ENCODE measurements at places on chromosomes 7 and 10.

- DNase-seq = peak; percentile 82
Measured at GRCh38 chr10:114258274-114258840, 19.3 kb downstream of the VWA2 start.

GRCh38 chr7:111223802-111224253 lies 132.9 kb downstream of the LRRN3 start:
- DNase-seq = peak; percentile 85

DNA sequence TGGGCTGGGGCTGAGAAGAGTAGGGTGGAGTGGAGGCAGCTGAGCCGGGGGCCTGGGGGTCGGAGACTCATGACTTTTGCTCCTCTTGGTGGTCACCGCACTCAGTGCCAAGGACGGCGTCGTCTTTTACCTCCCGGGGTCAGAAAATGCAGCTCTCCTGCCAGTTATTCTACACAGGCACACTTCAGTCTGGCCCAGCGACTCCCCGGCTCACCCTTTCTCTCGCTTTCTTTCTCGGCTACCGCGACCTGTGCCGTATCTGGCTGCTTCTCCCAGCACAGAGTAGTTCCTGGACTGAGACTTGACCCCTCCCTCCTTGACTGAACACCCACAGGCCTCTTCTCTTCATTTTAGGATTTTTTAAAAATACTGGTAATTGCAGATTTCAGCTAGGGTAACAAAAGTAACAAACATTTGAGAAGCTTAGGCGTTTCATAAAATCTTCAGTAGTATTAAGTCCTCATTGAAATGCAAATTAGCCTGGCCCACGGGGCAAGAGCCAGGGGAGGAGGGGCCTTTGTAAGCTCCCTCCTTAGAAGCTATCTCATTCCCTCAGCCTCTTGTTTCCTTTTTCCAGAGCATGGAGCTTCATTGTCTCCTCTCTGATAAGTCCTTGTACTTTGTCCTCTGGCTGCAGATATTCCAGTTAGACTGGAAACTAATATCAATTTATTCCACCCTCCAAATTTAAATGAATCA lies 1.1 kb upstream of the PRLHR start:
- DNase-seq = no peak

GRCh38 chr10:88090568-88091214 lies 227.3 kb downstream of the PTEN start:
- no peak for DNase-seq

GRCh38 chr7:90857603-90858002 lies 261.5 kb downstream of the CDK14 start:
- DNase-seq = no peak

DNA sequence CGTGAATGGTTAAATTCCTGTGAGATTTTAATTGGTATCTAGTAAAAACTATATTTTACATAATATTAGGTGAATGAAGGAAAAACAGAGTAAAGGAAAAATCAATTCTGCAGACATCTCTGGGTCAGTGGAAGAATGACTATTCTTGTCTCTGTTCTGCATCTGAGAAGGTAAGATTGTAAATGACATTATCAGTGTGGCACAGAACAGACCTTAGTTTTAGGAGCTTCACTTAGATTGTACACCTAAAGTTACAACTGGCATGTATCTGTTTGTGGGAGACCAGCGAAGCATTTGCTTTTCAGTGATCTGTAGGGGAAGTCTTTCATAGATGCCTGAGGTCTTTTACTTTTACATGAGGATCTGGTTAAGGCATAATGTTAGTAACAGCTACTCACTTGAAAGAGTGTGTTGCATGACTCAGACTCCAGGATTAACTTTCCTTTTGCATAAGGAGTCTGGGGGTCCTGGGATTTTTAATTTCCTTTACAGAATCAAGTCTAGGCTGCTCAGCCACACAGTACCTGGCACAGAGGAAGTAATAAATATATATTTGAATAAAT lies 56.2 kb downstream of the JMJD1C start:
- DNase-seq = no peak

DNA sequence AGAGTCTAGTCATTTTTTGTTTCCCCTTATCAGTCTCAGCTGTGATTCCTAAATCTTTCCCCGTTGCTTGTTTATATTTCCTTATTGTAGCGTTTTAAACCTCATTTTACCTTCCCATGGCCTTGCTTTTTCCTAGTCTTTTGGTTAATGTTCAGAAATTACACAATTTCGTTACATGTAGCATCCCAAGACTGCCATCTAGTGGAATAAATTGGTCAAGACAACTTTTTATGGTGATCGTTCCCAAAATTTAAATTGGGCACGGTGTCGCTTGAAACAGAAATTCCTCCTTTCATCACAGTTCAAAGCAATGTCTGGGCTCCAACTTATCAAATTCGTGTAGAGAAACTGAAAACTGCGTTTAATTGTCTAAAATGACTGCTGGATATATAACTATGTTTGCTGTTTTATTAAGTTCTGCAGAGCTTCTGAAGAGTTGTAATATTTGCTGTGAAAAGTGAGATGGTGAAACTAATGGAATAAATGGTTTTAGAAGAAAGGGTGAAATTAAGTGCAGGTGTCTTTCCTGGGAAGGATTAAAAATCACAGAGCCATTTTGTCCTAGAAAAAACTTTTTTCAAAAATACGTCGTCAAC lies 370.2 kb downstream of the PHF14 start:
- peak; percentile 67 for DNase-seq

DNA sequence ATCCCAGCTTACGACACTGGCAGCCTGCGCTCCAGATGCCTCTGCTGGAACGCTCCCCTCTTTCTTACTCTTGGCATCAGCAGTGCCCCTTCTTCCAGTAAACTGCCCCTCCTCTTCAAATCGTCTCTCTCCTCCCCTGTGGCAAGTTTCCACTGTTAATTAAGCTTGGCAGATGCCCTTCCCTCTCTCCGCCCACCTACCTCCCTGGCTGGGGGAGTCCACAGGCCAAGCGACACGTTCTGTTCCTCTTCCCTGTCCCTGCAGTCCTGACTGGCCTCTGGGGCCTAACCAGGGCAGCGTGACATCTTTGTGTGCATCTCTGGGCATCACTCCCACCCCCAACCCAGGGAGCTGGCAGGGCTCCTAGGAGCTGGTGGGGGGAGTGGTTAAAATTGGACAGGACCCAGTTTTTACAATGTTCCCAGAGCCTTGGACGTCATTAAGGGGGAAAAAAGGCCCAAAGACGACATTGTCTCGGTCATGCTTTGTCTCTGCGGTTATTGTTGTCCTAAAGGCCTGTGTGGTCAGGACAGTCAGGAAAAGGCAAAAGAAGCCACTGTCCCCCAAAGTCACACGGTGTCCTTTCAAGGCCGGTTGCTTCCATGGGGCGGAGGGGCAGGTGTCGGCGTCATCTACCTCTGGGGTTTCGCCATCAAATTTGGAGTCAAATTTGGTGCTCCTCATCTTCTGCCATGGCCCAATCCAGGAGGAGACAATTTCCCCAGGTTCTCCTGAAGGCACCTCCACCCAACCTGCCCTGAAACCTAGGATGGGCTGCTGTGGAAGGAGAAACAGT lies 54.2 kb downstream of the DLG5 start:
- no peak for DNase-seq

DNA sequence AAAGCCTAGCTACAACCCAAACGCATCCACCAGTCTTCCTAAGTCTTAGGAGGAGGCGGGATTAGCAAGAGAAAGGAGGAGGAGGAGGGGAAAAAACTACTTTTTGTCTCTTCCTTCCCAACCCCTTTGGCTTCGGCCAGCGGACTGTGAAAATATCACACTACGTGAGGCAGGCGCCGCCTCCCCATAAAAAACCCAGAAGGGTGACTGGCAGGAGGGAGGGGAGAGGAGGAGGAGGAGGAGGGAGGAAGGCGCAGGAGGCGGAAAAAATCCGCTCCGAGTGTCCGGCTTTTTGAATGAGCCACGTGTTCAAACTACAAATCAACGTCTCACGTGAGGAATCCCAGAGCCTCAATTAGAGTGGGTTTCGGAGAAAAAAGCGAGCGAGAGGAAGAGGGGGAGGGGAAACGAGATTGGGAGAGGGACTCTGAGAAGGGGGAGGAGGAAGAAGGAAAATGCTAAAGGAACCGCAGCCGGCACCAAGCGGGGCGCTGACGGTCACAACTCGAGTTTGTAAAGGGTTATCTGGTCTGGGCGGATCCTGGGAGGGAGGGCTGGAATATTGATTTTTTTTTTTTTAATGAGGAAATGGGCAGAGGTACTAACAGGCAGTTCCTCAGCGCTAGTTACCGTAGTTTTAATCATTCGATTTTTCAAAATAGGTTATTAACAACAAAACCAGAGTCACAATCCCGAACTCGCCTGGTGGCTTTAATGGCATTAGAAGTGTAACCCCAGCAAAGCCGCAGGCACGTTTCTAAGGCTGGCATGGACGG lies at the start of gene IGF2BP3:
Gene IGF2BP3 (minus strand): TSS at position 162 of the 776 bp plus-strand sequence. CDS start 381 bp downstream, outside the sequence.
- peak; percentile 23 for DNase-seq

GRCh38 chr7:154167051-154167450 lies 114.9 kb downstream of the DPP6 start:
- DNase-seq = no peak

GRCh38 chr7:131431289-131431688 lies 103.6 kb downstream of the MKLN1 start:
- no peak for DNase-seq

- DNase-seq = peak; percentile 31
Measured at GRCh38 chr10:70462349-70462984, 16.1 kb upstream of the PALD1 start.

DNA sequence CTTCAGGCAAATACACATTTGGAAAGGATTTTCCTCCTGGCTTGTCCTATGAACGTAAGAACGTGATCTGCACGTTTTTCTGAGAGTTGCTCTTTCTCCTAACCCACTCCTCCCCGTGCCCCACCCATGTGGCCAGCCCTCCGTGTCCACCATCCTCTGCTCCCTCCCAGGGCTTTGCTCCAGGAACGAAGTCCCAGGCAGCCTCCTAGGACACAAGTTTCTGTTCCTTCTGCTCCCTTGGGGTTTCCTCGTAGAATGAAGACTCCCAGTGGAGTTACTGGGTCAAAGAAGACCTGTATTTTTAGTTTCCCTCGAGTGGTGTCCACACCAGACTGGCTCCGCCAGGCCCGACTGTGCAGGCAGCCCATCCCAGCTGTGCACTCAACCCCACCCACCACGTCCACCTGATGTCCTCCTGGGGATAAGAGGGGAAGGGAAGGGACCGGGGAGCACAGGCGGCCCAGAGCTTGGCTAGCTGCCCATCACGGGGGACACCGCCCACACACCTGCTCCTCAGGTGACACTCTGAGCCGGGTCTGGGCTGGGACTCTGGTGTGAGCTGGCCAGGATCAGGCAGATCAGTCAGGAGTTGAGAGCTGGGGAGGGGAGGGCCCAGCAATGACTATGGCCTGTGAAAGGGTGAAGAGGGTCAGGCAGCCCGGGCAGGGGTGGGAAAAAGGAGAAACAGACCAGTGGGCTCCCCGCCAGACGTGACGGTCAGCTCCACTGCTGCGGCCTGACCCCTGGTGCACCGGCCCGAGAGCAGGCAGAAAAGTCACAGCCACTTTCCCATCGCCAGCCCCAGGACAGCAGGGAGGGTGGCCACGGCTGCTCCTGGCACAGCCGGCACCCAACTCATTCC lies 54.3 kb upstream of the PPP2R2D start:
- no peak for DNase-seq

GRCh38 chr10:76879116-76879913 lies 758.3 kb downstream of the KCNMA1 start:
- DNase-seq = no peak

GRCh38 chr10:80684259-80684658 lies 146.6 kb downstream of the SH2D4B start:
- peak; percentile 63 for DNase-seq

GRCh38 chr10:58660575-58661255 lies 148.0 kb downstream of the BICC1 start:
- DNase-seq = no peak

DNA sequence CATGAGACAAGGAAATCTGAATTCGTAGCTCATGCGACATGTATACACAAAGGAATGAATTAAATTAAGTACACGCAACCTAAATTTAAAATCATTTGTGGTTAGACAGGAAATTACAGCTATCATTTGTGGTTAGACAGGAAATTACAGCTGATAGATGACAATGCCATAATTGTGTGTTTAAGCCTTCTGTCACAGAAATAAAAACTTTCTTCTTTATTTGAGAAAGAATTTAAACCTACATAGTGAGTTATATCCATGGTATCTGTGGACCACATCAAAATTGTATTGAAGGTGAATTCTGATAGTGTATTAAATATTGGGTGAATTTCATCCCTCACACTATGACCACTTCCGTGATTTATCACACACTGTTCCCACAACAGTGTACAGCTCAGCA lies 362.9 kb downstream of the MAGI2 start:
- no peak for DNase-seq

GRCh38 chr7:23075571-23075970 lies 30.0 kb upstream of the KLHL7 start:
- DNase-seq = no peak

GRCh38 chr7:157739031-157739430 lies 402.2 kb downstream of the DNAJB6 start:
- DNase-seq = no peak

- DNase-seq = no peak
Measured at GRCh38 chr10:52701647-52702046, 70.9 kb downstream of the MBL2 start.

DNA sequence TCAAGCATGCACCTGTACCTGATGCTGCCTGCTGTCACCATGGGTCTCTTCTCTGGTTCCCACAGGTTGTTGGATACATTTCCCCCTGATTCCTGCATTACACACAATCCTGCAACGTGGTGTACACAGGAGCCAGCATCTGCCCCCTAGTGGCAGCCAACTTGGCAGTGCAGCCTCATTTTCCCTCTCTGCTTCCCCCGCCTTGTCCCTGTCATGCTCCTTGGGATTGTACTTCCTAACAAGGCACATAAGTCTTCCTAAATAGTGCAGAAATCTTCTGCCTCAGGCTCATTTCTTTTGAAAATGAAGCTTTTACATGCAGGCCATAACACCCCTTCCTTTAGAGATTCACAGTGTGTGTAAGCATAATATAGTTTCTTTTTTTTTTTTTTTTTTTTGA lies 387.5 kb downstream of the CCSER2 start:
- DNase-seq = peak; percentile 47

GRCh38 chr10:97319671-97320479 lies 804 bp downstream of the FRAT1 start:
- peak; percentile 73 for DNase-seq

DNA sequence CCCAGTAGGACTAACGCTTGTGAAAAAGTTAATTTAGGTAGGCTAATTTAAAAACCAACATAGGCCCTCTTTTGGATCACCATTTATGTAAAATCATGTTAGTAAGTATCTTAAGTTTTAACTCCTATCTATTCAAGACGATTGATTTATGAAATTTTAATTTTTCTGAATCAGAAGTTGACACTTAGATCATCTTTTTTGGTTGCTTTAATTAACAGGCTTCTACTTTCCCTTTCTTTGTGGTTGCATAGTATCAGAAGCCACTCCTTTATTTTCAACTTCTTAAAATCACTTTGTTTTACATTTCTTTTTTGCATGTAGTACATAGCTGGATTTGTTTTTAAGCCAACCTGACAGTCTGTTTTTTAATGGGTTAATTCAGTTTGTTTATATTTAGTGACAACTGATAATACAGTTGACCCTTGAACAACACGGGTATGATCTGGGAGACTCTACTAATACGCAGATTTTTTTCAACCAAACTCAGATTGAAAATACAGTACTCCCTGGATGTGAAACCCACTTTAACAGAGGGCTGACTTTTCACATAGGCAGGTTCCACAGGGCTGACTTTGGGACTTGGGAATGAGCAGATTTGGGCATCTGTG lies 69.7 kb upstream of the SYPL1 start:
- no peak for DNase-seq

GRCh38 chr10:78443900-78444571 lies 410.4 kb downstream of the RPS24 start:
- DNase-seq = no peak

GRCh38 chr7:95066737-95067530 lies 159.5 kb downstream of the PPP1R9A start:
- DNase-seq = no peak

GRCh38 chr7:110775046-110775445 lies 315.9 kb upstream of the LRRN3 start:
- no peak for DNase-seq

- no peak for DNase-seq
Measured at GRCh38 chr10:113225903-113226302, 275.9 kb downstream of the TCF7L2 start.
